ENCODE measurements at places on chromosomes 5 and 9. TPM values are rescaled to one million over a fixed set of nuclear protein-coding genes. Genes with fewer than 3 reads are reported as not detected.
A peak's percentile ranks its signal among the peaks of the same experiment; 100 is the strongest.

DNA sequence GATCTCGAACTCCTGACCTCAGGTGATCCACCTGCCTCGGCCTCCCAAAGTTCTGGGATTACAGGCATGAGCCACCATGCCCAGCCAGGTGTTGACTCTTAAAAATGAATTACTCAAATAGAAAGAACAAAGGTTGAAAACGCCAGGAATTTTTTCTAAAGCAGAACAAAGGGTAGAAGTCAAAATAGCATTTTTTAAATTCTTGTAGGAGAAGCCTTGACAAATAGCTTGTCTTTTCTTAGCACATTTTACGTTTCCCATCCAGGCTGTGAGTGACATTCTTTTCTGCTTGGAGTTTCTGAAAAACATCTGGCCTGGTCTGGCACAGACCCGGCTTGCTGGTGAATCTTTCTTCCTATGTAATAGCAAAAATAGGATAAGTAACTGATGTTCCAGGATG is 169.4 kb upstream of the ZNF462 start:
- H3K27ac ChIP-seq = no peak overlapping the region
- H3K36me3 ChIP-seq = no peaks in the 10 kb centered on the region
- peaks cover 8% of the 10 kb centered on the region for H3K4me1 ChIP-seq
- no peak for DNase-seq
- H3K4me3 ChIP-seq = no peak overlapping the region
- H3K27me3 ChIP-seq = no peaks in the 10 kb centered on the region

- no peaks in the 10 kb centered on the region for H3K36me3 ChIP-seq
- H3K4me3 ChIP-seq = no peak overlapping the region
- H3K4me1 ChIP-seq = no peaks in the 10 kb centered on the region
These were observed 13.6 kb downstream of the HAND1 start for GRCh38 chr5:154464438-154464837.

DNA sequence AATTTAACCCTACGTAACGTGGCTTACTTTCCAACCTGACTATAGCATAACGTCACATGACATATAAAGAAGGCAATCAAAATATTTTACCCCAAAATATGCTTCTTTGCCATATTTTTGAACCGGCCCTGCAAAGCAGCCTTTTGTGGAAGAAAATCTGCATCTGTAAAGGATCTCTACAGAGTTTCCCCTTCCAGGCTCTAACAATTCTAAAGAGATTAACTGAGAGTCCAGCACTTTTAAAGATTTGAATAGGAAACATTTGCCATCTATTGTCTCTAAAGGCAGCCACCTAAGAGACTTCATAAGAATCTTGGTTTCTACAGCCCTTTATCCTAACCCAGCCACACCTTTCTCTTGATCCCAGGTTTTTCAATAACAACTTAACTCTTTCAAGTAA is 22.7 kb downstream of the AP3B1 start:
- no peak overlapping the region for H3K4me3 ChIP-seq
- no peaks in the 10 kb centered on the region for H3K36me3 ChIP-seq
- no peaks in the 10 kb centered on the region for H3K4me1 ChIP-seq
- no peaks in the 10 kb centered on the region for H3K27me3 ChIP-seq

GRCh38 chr5:53211799-53212198 is 102.2 kb upstream of the MOCS2 start:
- H3K27me3 ChIP-seq = no peaks in the 10 kb centered on the region
- no peak for DNase-seq
- H3K36me3 ChIP-seq = no peaks in the 10 kb centered on the region
- no peak overlapping the region for H3K27ac ChIP-seq
- no peak overlapping the region for H3K4me3 ChIP-seq

DNA sequence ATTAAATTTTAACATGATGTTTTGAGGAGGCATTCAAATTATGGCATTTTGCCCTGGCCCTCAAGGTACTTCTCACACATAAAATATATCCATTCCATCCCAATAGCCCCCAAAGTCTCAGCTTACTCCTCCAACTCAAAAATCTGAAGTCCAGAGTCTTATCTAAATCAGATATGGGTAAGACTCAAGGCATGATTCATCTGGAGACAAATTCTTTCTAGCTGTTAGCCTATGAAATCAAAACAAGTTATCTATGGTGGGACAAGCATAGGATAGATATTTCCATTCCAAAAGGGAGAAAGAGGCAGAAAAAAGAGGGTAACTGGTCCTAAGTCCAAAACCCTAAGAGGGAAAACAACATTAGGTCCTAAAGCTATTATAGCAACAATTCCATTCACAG is 408.4 kb downstream of the ZNF608 start:
- no peaks in the 10 kb centered on the region for H3K27me3 ChIP-seq
- no peak overlapping the region for H3K27ac ChIP-seq
- no peak for DNase-seq
- peaks cover 14% of the 10 kb centered on the region for H3K4me1 ChIP-seq
- H3K36me3 ChIP-seq = no peaks in the 10 kb centered on the region

- no peak overlapping the region for H3K27ac ChIP-seq
- H3K4me3 ChIP-seq = no peak overlapping the region
- DNase-seq = no peak
These were observed 6.2 kb downstream of the CEP78 start for GRCh38 chr9:78242041-78242440.

Gene HAVCR1
- total RNA-seq = 0.33 TPM

GRCh38 chr9:70130266-70130665 is 86.6 kb downstream of the MAMDC2 start:
- no peaks in the 10 kb centered on the region for H3K36me3 ChIP-seq
- H3K4me1 ChIP-seq = no peaks in the 10 kb centered on the region
- H3K27ac ChIP-seq = no peak overlapping the region
- no peak overlapping the region for H3K4me3 ChIP-seq
- no peak for DNase-seq

GRCh38 chr9:16076511-16076910 is 523.7 kb downstream of the CCDC171 start:
- H3K36me3 ChIP-seq = no peaks in the 10 kb centered on the region
- H3K27ac ChIP-seq = no peak overlapping the region
- H3K4me3 ChIP-seq = no peak overlapping the region
- no peaks in the 10 kb centered on the region for H3K4me1 ChIP-seq
- H3K27me3 ChIP-seq = no peaks in the 10 kb centered on the region
- no peak for DNase-seq

GRCh38 chr9:13279284-13280141 is at the start of gene MPDZ:
Gene MPDZ, minus strand, starts transcription at chr9:13279692. Its CDS starts 29,377 bp downstream, at chr9:13250315.
- DNase-seq = peak; percentile 71
- H3K4me1 ChIP-seq = peaks cover 3% of the 10 kb centered on the region
- H3K27ac ChIP-seq = peak within 1 kb of the TSS; percentile 97
- no peaks in the 10 kb centered on the region for H3K27me3 ChIP-seq
- peak within 1 kb of the TSS; percentile 34 for H3K4me3 ChIP-seq

GRCh38 chr5:83538786-83539462 is 67.4 kb downstream of the VCAN start:
- no peaks in the 10 kb centered on the region for H3K4me1 ChIP-seq
- no peak overlapping the region for H3K27ac ChIP-seq
- H3K36me3 ChIP-seq = no peaks in the 10 kb centered on the region
- no peak overlapping the region for H3K4me3 ChIP-seq
- no peaks in the 10 kb centered on the region for H3K27me3 ChIP-seq

- no peak for DNase-seq
- peaks cover 23% of the 10 kb centered on the region for H3K27me3 ChIP-seq
- no peak overlapping the region for H3K4me3 ChIP-seq
- H3K36me3 ChIP-seq = no peaks in the 10 kb centered on the region
- no peak overlapping the region for H3K27ac ChIP-seq
These were observed 4.9 kb upstream of the FAM163B start for GRCh38 chr9:133614056-133614455.

DNA sequence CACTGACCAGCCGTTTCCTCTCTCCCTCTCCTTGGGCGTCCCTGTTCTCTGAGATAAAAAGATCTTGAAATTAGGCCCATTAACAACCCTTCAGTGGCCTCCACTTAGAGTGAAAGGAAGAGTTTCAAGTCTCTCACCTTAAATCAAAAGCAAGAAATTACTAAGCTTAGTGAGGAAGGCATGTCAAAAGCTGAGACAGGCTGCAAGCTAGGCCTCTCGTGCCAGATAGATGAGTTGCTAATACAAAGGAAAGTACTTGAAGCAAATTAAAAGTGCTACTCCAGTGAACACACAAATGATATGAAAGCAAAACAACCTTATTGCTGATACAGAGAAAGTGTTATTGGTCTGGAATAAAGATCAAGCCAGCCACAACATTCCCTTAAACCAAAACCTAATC is 331.3 kb upstream of the SEMA6A start:
- no peaks in the 10 kb centered on the region for H3K36me3 ChIP-seq
- H3K27ac ChIP-seq = no peak overlapping the region
- no peak overlapping the region for H3K4me3 ChIP-seq
- H3K4me1 ChIP-seq = no peaks in the 10 kb centered on the region
- H3K27me3 ChIP-seq = no peaks in the 10 kb centered on the region

Gene PFN3
- total RNA-seq = not detected

Gene OCLN
- total RNA-seq = 0.83 TPM

DNA sequence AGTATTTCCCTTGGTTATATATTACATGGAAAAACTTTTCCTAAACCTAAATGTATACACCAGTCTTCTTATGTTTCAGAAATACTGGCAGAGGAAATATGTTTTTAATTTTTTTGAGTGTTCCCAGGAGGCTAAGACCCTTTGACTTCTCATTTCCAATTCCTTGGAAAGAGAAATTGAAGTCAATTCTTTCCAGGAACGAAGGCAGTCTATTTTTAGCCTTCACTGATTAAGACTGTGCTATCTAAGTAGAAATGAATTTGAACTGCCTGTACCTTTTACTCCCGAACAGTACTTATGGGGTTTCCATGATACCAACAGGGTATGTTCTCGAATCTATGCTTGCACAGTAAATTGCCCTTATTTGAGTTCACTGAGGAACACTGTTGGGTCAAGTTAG is 340.3 kb upstream of the CD180 start:
- H3K36me3 ChIP-seq = no peaks in the 10 kb centered on the region
- no peak overlapping the region for H3K27ac ChIP-seq
- no peak overlapping the region for H3K4me3 ChIP-seq
- H3K4me1 ChIP-seq = peaks cover 17% of the 10 kb centered on the region
- DNase-seq = no peak

Gene HACD4
- 4.1 TPM for total RNA-seq

Gene FGF18
- total RNA-seq = 0.32 TPM

- no peak overlapping the region for H3K4me3 ChIP-seq
- H3K36me3 ChIP-seq = no peaks in the 10 kb centered on the region
- no peak overlapping the region for H3K27ac ChIP-seq
- no peaks in the 10 kb centered on the region for H3K4me1 ChIP-seq
These were observed 149.7 kb downstream of the GCNT1 start for GRCh38 chr9:76608575-76609273.

DNA sequence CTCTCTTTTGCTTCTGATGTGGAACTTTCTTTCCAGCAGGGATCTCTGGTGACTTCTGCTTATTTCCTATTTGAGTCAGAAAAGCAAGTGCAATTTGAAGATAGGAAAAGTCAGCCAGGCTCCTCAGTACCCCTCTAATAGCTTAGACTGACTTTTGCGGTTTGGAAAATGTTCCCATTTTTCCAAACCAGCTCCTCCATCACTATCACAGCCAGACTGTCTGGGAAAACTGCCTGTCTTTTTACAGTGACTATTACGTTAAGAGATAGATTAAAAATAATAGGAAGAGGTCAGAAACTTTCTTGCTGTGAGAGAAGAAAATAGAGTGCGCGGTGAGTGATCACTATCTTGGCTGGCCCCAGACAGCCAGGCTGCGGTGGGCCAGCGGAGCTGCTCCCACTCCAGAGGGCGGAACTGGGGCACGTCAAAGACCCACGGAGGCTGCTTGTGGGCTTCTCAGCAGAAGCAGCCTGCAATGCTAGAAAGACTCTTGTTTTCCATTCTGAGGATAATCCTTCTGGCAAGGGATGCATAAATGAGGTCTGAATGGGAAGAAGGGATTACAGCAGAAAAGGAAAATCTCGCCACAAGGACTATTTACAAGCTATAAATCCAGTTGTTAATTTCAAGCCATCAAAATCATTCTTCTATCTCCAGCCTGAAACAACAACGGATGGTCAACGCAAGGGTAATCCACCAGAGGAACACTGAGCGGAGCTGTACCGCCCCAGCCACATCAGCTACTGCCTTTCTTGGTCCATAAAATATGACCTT is 151.0 kb upstream of the MSX2 start:
- H3K27ac ChIP-seq = no peak overlapping the region
- peaks cover 17% of the 10 kb centered on the region for H3K27me3 ChIP-seq
- H3K4me3 ChIP-seq = no peak overlapping the region

DNA sequence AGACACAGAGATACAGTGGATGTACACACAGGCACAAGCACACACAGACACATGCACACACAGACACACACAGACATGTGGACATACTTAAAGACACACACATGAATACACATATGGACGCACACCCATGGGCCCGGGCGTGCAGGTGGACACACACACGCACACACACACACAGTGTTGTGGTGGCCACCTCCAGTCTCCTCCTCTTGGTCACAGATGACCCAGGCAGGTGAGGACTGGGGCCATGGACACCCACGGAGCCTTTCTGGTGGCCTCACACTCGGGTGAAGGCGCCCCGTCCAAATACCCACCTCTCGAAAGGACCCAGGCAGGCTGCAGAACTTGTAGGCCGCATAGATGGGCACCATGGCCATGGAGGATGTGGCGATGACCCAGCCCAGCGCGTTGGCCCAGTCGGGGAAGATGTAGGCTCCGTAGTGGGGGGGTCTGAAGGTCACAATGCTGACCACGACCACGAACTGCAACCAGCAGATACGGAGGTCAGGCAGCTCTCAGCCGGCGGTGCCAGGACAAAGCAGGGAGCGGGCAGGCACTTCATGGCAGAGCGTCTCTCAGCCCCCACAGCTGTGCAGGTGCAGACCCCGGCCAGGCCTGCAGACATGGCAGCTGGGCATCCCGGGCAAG is 42.5 kb downstream of the SLC6A3 start:
- no peaks in the 10 kb centered on the region for H3K36me3 ChIP-seq
- no peaks in the 10 kb centered on the region for H3K4me1 ChIP-seq
- H3K4me3 ChIP-seq = no peak overlapping the region
- no peak overlapping the region for H3K27ac ChIP-seq
- no peak for DNase-seq

Gene FYB1
- total RNA-seq = 20.5 TPM

Gene PCAT7
- 0.32 TPM for total RNA-seq

Gene ZNF883
- 0.50 TPM for total RNA-seq

Gene SPATA6L
- 1.6 TPM for total RNA-seq

DNA sequence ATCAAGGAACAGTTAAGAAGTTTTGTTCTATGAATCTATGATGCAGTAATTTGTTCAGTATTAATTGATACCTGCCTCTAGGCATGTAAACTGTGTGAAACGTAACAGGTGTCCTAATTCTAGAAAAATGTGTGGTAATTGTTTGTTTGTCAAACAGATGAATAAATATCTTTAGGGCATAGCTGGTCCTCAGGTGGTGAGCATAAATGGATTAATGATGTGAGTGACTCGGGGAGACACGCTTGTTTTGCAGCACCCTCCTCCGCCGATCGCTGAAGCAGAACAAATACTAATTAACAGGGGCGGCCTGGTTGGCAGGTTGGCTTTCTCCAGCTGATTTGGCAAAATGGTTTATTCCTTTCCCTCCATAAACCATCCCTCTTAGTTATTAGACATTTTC is 88.8 kb downstream of the TLE4 start:
- H3K36me3 ChIP-seq = no peaks in the 10 kb centered on the region
- DNase-seq = no peak
- no peaks in the 10 kb centered on the region for H3K27me3 ChIP-seq
- H3K4me3 ChIP-seq = no peak overlapping the region
- no peak overlapping the region for H3K27ac ChIP-seq
- peaks cover 10% of the 10 kb centered on the region for H3K4me1 ChIP-seq

GRCh38 chr5:43729846-43730478 is 127.0 kb downstream of the NNT start:
- no peaks in the 10 kb centered on the region for H3K36me3 ChIP-seq
- no peak for DNase-seq
- H3K27me3 ChIP-seq = no peaks in the 10 kb centered on the region
- H3K27ac ChIP-seq = no peak overlapping the region

Gene BARHL1
- not detected for total RNA-seq

- no peaks in the 10 kb centered on the region for H3K36me3 ChIP-seq
- peak; percentile 25 for DNase-seq
- H3K4me1 ChIP-seq = peaks cover 8% of the 10 kb centered on the region
- no peak overlapping the region for H3K27ac ChIP-seq
- no peak overlapping the region for H3K4me3 ChIP-seq
These were observed 114.1 kb upstream of the TXNDC8 start for GRCh38 chr9:110451726-110452125.

Gene DIRAS2
- total RNA-seq = not detected

Measured in adrenal gland (tissue), 19 donors.